ENCODE measurements at places on chromosomes 16 and 17.

- no peak for DNase-seq
Observed at GRCh38 chr17:58996968-58997367, 109.7 kb downstream of the TRIM37 start.

DNA sequence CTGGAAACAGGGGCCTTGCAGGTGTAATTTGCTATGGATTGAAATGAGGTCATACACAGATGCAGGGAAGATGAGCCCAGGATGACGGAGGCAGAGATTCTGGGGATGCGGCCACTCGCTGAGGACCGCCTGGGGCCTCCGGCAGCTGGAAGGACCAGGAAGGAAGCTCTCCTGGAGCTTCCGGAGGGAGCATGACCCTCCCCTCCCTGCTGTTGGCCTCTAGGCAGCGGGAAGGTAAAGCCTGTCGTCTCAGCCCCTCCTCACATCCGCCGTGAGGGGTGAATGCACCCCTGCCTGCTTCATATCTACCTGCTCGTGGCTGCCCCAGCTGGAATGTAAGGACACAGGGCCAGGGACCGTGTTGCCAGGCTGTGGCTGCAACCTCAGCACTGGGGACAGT is 29.1 kb upstream of the ZNF469 start:
- no peak for DNase-seq

DNA sequence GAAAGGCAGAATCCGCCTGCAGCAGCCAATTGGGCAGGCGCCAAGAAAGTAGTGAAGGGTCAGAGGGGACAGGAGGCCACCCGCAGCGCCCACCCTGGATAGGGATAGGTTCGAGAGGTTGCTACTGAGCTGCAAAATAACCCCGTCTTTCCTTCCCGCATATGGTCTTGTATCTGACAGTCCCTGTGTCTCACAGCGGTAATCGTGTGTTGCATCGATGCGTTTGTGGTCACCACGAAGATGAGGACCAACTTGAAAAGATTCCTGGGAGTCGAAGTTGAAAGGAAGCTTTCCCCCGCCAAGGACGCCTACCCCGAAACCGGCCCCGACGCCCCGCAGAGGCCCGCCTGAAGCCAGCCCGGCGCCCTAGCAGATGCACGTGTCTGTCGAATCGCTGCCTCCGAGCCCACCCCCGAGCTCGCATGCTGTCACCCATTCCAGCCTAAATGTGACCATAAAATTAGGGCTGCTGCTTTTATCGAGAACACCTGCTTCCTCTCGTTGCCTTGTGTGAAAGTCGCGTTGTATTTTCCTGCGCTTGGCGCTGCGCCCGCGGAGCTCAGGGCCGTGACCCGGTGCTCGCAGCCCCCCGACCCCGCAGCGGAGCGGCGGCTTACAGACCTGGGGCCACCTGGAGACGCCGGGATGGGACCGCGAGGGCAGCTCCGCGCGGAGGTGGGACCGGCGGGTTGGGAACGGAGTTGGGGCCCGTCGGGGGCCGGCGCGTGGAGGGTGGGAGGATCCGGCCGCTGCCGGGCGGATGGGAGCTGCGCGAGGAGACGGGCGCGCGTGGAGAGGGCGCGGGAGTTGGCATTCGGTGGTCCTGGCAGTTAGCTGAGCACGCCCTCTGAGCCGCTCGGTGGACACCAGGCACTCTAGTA is at the start of gene CMTM2:
Gene CMTM2 (plus strand): TSS at position 813 of the 881 bp plus-strand sequence. CDS start 145 bp downstream, outside the sequence.
- peak; percentile 10 for DNase-seq

DNA sequence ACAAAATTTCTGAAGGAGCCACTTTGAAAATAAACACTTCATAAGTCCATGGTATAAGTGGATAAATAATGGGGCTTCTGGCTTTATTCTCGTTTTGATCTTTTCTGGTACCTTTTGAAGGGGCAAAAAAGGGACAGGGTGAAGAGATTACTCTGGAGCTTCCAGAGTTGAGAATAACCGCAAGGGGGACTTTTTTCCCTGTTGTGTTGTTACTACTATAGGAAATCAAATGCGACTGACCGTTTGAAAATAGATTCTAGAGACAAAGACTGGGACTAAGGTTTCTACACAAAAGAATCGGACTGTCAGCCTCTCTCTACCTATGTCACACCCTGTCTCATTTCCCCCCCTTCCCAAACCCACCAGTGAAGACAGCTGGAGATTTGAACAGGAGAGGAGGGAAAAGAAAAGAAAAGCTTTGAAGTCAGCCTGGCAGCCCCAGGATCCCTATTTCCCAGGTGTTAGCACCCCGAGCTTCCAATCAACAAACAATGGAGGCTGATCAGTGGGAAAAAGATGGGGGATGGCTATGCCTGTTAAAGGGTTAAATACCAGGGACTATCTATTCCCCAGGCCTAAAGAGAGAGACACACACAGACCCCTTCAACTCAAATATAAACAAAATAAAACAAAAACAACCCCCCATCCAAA is 8.4 kb downstream of the HOXB4 start:
- no peak for DNase-seq

- peak; percentile 37 for DNase-seq
Observed at GRCh38 chr17:33436321-33436720, 143.2 kb upstream of the ASIC2 start.

DNA sequence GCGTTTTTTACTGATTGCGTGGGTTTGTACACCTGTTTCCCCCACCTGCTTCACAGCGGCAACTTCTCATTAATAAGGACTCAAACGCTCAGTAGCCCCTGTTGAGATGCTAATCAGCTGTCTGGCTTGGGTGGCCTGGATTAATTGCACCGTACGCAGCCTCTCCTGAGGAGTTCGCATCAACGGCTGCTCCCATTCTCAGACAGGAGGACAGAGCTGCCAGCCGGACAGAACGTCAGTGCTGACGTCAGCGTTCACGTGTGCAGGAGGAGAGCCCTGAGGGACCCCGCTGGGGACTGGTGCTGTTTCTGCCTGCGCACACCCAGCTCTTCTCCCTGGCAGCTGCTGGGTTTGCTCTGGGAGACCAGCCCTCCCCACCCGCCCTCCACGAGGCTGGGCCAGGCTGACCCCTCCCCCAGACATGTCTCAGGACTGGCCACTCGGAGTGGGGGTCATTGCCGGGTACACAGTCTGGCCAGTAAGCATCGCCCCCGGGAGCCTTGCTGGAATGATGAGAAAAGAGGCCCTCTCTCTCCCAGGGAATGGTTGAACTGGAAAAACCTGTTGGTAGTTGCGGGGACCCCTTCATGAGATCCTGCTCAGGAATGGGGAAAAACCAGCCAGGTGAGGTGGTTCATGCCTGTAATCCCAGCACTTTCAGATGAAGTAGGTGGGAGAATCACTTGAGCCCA is 5.7 kb upstream of the BANP start:
- DNase-seq = peak; percentile 40

DNA sequence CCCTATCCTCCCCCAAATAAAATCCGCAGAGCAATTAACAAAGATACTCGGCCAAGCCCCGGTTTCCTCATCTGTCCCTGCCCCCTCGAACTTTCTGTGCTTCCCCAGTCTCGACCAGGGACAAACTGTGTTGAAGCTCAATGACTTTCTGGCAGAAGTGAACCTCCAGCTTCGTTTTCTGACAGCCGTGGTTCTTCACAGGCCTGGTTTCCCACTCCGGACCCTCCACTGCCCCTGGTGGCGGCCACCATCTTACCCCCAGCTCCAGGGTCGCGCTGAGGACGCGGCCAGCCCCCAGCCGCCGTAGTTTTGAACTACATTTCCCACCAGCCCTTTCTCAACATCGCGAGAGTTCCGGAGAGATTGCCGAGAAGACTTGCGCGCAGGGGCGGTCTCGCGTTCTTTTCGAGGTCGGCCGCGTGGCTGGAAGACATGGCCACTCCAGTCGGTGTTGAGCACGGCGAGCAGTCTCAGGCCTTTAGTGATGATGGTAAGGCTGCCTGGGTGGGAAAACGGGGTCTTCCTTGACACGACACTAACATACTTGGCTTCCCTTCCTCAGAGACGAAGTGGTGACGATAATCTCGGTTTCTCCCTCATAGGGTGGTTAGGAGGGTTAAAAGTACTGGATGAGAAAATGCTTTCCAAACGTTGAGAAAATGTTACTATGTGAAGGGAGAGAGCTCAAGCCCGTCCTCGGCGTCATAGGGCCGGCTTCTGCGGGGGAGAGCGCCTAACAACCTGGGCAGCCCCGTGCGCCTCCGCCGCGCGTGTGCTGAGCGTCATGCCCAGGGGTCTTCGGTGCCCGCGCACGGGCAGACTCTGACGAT is 17.7 kb downstream of the PRCD start:
- DNase-seq = peak; percentile 95

DNA sequence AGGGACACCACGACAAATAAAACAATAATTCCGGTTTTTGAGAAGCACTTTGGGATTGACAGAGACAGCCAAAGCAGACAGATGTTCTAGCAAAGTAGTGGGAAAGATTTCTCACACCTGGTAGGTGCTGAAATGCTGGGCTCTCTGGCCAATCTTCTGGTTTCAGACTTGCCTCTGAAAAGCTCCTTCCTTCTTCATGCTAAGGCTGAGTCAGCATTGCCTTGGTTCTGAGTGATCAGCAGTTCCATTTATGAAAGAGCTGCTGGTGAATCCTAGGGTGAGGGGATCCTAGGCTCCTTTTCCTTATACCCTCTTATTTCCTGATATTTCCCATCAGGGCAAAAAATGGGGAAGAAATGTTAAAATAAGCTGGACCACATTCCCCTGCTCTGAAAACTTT is 268.7 kb upstream of the SALL1 start:
- no peak for DNase-seq

DNA sequence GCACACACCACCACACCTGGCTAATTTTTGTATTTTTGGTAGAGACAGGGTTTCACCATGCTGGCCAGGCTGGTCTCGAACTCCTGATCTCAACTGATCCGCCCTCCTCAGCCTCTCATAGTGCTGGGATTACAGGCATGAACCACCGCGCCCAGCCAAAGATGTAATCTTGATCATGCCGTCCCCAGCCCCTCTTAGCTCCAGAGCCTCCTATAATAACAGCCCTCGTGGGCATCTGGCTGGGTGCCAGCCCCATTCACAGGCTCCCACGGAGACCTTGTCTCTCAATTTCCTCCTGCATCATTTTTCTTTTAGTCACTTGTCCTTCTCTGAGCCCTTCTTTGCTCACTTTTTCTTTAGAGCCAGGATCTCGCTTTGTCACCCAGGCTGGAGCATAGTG is 94.2 kb downstream of the KATNIP start:
- DNase-seq = no peak

GRCh38 chr16:81814751-81815428 is 35.8 kb downstream of the PLCG2 start:
- DNase-seq = no peak

DNA sequence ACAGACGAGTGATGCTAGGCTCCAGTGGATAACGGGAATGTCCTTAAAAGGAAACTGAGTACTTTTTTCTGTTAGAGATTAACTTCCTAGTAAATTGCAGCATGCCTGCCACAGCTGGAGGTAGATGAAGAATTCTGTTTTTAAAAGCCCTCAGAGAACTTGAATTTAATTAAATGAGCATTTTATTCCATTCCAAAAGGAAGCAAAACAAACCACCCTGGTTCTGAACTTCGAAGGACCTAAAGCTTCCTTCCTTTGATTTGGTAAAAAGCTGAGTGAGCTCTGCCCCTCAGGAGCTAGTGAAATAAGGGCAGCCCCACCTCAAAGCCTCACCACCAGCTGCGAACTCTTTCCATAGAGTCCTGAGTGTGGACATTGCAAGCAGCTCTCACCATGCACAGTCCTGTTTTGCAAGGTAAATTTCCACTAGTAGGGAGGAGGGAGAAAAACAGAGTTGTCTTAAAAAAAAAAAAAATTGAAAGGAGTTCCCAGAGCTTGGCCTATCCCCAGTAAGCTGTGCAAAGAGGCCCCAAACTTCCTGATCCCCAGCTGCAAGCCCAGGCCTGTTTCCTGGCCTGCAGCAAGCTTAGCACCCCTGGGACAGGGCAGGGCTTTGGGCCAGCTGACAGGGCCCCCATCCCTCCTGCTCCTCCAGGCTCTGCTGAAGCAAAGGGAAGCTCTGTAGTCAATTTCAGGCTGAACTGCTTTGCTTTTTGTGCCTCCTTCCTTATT is 11.2 kb downstream of the CHD9NB start:
- DNase-seq = peak; percentile 55

Measured in AG10803 (cell line).